CD8-positive, alpha-beta memory T cell (primary cell): ENCODE measurements at places on chromosomes 5 and 9.

DNA sequence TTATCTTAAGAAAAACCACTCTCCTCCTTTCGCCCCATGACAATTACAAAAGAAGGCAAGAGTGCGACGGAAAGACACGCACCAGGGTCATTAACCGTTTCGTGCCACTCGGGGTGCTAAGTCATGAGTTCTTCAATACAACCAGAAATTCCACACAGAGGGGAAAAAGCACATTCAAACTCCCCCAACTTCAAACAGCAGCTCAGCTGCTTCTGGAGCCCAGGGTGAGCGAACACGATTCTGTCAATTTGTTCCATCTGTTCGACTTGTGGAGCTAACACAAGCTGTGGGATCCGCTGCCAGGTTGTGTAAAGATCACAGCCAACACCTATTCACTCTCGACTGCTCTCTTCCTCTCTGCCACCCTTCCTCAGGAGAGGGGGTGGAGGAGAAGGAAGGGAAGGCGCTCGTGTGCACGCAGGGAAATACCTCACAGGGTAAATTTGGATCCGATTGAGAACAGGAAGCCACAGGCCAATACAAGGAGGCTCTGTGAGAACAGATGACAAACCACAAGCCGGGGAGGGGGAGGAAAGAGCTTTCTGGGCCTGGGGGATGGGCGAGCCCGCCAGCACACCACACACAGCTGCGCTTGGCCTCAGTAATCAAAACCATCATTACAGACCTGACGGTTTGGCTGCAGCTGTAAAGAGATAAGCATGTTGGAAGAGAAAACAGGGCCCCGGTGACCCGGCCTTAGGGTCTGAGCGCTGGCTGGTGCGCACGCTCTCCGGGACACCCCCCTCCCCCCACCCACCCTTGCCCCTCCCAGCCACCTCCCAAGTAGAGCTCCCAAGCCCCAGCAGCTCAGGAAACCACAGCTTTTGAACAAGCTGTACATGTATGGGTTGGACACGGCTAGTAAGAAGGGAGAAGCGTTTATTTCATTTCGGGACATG lies 54.3 kb downstream of the PTCH1 start:
- peak; percentile 84 for DNase-seq

DNA sequence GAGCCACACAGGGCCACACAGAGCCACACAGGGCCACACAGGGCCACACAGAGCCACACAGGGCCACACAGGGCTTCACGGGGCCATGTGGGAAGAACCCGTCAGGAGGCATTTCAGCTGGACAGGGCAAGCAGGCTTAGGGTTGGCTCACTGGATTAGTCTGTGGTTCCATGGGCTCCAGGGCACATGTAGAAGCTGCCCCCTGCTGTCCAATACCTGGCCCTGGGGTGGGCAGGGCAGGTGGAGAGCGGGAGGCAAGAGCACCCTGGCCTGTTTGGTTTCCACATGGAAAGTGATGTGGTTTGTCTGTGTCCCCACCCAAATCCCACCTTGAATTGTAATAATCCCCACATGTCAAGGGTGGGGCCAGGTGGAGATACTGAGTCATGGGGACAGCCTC lies 16.4 kb upstream of the LPCAT1 start:
- DNase-seq, result no peak

GRCh38 chr9:121974421-121974820 lies 118.7 kb downstream of the TTLL11 start:
- no peak for DNase-seq

DNA sequence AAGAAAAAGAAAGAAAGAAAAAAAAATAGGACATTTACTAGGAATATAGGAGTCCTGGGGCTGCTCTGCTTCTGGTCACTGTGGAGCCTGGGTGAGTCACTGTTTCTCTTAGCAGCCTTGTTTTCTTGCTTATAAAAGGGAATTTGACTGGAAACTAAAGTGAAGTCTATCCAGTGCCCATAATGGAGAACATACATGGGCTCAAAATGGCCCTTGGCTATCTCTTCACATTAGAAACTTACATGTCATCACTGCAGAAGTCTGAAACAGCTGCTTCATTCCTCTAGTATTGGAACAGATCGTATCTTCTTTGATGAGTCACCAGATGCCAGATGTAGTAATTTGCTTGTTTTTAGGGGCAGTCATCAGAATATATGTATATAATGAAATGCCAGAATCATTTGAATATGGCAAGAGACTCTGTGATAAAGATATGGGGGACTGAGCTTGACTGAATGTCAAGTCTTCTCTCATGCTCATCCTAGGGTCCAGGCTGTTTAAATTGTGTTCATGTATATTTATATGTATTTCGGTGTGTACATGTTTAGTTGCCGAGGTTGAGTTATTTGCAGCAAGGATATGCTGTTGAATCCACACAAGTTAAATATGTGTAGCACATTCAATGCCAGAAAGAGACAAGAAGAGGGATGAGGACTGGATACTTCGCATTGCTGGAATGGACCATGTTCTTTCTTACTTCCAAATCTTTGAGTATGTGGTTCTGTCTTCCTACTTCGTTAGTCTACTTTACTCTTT lies 56.7 kb downstream of the SGCD start:
- DNase-seq, result no peak

- no peak for DNase-seq
Measured at GRCh38 chr9:134366223-134367031, 40.2 kb downstream of the RXRA start.

DNA sequence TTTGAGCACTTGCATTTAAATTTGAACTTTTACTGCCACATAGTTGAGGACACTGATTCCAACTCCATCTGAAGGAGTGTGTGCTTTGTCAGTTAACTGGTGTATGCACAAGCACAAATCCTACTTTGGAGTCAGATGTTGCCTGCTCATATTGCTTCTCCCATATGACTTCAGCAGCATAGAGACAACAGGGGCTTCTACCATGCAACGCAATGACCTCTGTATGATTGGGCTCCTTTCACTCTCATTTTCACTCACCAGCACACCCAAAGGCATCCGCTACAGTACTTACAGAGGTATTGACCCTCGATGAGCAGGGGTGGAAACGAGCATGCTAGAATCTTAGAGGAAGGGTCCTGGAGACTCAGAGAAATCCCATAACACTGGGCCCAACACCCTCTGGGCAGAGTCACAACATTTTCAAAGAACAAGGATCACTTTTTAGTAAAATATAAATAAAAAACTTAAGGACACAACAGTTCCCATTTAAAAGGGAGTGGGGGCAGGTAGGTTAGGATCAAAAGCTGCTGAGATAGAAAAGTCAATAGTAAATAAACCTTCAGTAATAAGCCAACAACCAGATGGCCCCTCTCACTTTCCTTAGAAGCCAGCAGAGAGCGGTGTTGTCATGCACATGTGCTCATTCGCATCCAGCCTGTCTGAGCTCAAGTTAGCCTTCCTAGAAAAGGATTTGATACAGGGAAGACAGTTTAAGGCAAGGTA lies 203.8 kb downstream of the SNCAIP start:
- no peak for DNase-seq

DNA sequence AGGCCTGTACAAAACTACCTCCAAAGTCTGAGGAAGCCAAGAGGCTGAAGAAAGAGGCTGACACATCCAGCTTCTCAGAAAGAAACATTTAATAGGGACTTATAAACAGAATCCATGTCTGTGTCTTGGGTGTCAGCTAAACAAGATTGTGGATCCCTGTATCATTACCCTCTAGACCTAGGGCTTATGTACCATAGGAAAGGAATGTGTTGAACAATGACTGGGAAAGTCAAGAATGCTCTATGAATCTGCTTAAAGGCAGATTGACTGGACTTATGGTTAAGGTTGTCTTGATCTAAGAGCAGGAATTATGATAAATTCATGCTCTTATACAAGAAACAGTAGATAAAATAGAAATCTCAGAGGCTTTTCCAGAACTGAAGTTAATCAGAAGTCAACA lies 335.7 kb upstream of the RPS23 start:
- DNase-seq, result no peak

GRCh38 chr9:129027685-129028191 lies 393 bp downstream of the SH3GLB2 start:
- DNase-seq, result peak; percentile 85
